ENCODE measurements at places on chromosomes 2 and 18.
A peak's percentile ranks its signal among the peaks of the same experiment; 100 is the strongest.

DNA sequence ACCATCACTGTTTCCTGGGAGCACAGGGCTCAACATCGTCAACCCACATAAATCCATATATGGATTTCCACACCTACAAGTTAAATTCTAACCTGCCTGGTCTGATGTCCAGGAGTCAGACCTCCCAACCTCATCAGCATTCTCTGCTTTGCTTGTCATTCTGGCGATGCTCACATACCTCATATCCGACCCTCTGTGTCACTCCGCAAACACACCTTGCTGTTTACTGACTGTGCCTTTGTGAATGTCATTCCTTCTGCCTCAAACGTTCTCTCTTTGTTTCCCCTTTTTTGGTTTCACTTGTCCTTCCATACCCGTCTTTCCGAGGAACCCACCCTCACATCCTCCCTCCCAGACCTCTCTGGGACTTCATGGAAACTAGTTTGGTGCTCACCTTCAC is 187.1 kb downstream of the ACTR3 start:
- DNase-seq: no peak

DNA sequence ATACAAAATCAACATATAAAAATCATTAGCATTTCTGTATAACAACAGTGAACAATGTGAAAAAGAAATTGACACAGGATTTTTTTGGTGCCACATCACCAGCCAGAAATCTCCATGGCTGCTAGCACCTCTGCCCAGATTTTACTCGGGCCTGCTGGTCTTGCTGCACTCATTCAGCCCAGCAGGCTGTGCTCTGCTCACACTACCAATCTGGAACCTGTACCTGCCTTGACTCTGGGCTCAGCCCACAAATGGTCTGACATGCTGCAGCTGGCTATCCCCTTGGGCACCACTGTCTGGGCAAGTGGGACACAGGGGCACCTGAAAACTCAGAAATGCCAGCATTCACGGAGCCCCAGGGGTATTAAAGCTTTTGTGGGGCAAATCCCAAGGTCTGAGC is 392.5 kb upstream of the NRXN1 start:
- DNase-seq: no peak

- DNase-seq: no peak
Measured at GRCh38 chr18:69701305-69701704, 246.4 kb downstream of the CD226 start.

DNA sequence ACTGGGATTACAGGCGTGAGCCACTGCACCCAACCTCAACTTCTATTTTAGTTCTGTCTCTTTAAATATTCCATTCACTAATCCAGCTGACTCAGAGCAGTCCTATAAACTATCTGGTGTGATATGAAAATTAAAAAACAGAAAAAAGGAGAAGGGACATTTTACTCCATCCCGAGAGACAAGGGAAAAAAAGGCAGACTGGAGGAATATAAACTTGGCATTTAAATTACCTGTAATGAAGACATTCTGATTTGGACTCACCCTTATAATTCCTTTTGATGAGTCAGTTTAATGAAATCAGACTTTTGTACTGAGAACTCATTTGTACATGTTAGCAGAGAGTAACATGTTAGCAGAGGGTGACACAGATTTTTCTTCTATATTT is 74.8 kb upstream of the RIOK3 start:
- no peak for DNase-seq

DNA sequence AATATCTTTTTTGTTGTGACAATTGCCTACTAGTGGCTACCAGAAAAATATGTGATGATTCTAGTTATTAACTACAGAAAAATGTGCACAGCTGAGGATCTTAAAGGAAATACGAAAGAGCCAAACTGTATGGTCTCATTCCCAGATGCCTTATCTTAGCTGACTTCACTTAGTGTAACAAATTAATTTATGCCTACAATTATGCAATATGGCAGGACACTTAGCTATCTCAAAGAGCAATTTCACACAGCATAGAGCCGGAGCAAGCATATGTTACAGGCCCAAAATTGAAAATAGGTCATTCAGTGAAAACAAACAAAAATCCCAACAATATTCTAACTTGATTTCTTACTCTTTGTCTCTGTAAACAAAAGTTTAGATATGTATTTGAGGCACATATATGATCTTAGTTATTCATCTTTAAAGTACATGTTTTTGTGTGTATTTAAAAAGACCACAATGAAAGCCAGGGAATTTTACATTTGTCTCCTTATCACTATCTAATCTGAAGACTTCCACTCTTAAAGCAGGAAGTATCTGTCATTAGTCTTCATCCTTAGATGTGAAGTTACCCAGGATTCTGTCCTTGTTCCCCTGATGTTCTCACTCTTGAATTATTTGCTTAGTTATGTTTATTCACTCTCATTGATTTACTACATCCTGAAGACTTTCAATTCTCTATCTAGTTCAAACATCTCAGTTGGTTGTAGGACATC is 1579.0 kb upstream of the NXPH2 start:
- no peak for DNase-seq

- DNase-seq: no peak
Measured at GRCh38 chr2:46379213-46380037, 82.2 kb downstream of the EPAS1 start.

DNA sequence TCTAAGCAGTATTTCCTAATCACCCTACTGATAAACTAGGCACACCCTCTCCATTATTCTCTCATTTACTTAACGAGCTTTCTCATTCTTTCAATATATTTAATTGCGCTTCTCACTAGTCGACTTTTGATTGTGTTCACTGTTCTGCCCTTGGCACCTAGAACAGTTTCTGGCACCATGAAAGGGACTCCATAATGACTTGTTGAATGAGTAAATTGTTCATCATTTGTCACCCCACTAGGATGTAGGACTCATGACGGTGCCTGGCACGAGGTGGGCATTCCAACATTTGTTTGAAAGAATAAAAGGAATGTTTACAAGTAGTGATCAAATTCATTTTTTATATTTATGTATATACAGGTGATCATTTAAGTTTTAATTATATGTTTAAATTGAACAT is 123.7 kb downstream of the DIS3L2 start:
- no peak for DNase-seq

GRCh38 chr2:54903736-54904554 is 146.3 kb downstream of the RTN4 start:
- DNase-seq: no peak

DNA sequence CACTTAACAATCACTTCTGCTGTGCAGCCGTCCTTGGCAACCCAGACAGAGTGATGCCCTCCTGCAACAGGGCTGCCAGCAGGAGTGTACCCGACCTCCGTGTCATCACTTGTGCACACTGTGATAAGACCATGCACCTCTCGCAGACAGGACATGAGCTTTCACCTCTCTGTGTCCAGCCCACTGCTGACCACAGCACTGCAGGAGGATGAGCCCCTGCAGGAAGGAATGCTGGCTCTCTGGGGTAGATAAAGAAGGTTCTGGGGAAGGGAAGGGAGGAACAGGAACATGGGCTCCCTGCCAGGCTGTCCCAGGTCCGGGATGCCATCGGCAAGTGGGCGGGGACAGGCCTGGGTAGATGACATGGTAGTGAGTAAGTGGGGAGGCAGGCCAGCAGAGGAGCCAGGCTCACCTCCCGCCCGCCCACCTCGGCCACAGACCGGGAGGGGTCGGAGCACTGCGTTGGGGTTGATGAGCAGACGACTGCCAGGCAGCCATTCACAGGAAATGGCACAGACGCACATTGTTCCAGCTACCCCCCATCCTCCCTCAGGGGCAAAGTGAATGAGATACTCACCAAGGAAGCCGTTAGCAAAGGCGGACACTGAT is 18.6 kb upstream of the COL6A3 start:
- DNase-seq: peak; percentile 42

DNA sequence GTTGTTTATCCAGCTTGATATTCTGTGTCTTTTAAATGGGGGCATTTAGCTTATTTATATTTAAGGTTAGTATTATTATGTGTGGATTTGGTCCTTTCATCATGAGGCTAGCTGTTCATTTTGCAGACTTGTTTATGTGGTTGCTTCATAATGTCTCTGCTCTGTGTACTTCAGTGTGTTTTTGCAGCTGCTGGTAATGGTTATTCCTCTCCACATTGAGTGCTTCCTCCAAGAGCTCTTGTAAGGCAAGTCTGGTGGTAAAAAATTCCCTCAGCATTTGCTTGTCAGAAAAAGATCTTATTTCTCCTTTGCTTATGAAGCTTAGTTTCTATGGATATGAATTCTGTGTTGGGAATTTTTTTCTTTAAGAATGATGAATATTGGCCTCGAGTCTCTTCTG is 47.8 kb upstream of the NT5C1B start:
- no peak for DNase-seq

GRCh38 chr2:124286089-124286783 is 261.1 kb downstream of the CNTNAP5 start:
- DNase-seq: no peak

GRCh38 chr2:248724-249123 is 15.1 kb downstream of the SH3YL1 start:
- no peak for DNase-seq

GRCh38 chr2:20456116-20456571 is 9.3 kb downstream of the RHOB start:
- DNase-seq: no peak

- DNase-seq: no peak
Measured at GRCh38 chr2:177902395-177903163, 170.0 kb downstream of the PDE11A start.

GRCh38 chr18:33440060-33441043 is at the start of gene CCDC178:
CCDC178 (minus strand) TSS chr18:33440721; CDS start chr18:33412088, 28,633 bp downstream.
- no peak for DNase-seq

GRCh38 chr18:63689064-63689463 is 13.7 kb upstream of the SERPINB11 start:
- DNase-seq: no peak
